ENCODE measurements at places on chromosomes 6 and 20.

DNA sequence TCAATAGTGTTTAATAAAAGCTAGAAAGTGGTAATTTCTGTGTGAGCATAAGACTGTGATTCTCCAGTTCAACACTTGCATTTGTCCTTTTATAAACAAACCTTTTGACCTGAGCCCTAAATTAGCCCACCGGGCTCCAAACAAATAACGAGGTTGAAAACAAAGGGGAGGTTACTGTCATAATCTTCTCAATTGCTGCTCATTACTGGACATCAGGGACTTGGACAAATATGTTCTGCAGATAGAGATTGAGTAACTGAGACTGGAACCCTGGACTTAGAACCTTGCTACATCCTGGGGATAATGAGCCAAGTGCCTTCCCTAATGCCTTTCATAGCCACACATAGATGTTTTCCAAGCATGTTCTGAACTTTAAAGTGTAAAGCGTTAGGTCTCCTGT, 84.2 kb upstream of the PCSK2 start:
- no peak for DNase-seq

DNA sequence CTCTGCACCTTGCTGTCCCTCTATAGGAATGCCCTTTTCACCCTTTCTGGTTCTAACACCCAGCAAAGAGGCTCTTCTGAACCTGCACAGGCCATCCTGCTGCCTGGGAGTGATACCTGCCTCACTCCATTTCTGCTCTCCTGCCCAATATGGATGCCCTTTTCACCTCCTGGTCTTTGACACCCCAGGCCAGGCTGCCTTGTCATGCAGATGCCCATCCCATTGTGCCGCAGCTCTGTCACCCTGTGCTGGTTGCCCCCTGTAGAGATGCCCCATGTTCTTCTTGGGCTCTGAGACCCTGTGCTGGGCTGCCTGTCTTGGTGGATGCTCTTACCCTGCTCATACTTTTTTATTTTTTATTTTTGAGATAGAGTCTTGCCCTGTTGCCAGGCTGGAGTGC, 95.3 kb downstream of the CDKAL1 start:
- no peak for DNase-seq

DNA sequence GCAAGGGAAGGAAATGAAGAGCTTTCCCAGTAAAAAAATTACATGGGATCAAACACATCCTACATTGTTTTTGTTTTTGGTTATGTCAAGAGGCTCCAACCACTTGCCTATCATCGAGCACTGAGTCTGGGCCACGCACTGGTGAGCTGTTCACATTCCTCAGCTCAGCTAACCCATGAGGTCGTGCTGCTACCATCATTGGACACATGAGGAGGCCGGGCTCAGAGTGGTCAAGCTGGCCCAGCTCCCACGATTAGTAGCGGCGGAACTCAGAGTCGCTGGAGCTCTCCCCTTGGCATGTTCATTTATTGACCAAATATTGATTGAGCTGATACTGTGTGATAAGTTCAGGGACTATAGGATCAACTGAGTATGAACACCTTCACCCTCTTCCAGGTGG, 164.9 kb downstream of the CDH26 start:
- DNase-seq = no peak

DNA sequence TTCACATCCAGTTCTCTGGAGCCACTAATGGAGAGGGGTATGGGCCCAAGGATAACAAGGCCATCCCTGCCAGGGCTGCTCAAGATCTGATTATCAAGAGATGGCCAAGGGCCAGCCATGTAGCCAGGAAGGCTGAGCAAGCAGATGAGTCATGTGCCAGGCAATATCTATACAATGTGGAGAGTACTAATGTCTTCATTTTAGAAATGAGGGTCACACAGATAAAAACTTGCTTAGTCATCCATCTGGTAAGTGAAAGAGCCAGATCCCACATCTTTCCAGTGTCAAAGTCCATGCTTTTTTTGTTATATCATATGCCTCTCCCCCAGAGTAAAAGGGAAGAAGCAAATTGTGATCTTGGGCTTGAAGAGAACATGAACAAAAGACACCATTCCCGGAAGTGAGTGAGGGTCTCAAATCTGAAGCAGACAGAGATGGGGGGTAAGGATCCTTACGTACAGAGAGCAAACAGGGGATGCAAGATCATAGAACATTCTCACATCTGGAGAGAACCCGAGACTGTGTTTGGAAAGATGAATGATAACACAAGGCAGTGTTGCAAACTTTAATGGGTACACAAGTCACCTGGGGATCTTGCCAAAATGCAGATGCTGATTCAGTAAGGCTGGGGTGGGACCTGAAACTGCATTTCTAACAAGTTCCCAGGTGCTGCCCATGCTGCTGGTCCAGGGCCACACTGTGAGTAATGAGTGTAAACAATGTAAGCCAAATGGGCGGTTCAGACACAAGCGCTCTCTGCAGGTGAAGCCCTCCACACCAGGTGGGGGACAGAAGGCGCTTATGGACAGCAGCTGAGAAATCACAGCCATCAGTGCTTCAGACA, 20.0 kb upstream of the GSTA3 start:
- no peak for DNase-seq

- DNase-seq = no peak
These were observed 110.3 kb downstream of the CDC5L start for GRCh38 chr6:44497807-44498206.

DNA sequence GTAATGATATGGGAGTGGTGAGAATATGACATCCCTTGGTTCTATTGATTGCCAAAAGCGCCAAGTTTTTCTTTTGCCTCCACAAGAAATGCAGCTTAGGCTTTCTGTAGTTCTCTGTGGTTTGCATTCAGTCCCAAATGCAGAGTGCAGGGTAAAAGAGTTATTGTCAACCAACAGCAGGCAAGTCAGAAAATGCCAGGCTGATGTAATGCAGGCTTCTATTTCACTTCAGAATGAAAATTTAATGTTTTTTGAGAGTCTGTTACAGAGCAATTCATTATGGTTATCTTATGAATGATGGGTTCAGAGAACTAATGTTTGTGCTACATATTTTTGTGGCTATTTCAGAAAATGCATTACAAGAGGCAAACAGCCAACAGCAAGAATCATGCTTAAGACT, 293.5 kb downstream of the CENPW start:
- DNase-seq = no peak

DNA sequence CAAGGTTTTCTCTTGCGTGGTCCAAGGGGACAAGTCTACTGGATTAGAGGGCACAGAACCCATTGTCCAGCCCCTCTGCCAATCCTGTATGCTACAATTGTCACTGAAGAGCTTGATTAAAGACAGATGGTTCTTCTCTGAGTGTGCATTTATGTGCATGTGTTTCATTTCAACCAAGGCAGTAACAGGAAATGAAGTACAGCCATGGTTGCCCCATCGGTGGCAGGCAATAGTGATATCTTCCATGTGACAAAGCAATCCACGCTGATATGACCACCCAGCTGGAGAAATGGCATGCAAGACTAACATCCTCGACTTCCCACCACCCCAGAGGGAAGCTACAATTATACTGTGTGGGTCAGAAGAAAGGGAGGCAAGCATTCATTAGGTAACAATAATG, 85.5 kb downstream of the UNC5CL start:
- DNase-seq = no peak

DNA sequence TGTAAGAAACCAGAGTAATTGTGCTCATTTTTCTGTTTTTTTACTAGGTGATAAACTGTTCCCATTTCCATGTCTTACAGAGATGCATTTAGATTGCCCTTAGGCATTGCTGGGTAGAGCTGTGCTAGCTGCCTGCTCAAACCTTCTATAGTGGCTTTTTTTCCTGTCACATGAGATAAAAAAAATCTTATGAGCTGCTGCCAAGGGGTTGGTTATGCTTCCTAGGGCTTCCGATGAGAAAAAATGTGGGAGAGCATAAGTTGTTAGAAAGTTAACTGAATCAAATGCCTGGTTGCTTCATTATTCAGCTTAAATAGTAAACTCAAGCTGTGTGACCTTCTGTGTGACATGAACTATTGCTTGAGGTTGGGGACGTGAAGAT, 50.0 kb upstream of the NOX3 start:
- DNase-seq = no peak
